Stimulated activated CD4-positive, alpha-beta T cell treated with anti-CD3 and anti-CD28 coated beads, Interleukin-1b, Interleukin-23, amount 100 ng/mL, for 1 hour (primary cell): ENCODE measurements at places on chromosomes 12 and 14.
A peak's percentile ranks its signal among the peaks of the same experiment; 100 is the strongest.

- DNase-seq, result no peak
Observed at GRCh38 chr12:15856097-15856982, 25.8 kb upstream of the STRAP start.

GRCh38 chr12:47316609-47317049, 236.9 kb upstream of the AMIGO2 start:
- no peak for DNase-seq

DNA sequence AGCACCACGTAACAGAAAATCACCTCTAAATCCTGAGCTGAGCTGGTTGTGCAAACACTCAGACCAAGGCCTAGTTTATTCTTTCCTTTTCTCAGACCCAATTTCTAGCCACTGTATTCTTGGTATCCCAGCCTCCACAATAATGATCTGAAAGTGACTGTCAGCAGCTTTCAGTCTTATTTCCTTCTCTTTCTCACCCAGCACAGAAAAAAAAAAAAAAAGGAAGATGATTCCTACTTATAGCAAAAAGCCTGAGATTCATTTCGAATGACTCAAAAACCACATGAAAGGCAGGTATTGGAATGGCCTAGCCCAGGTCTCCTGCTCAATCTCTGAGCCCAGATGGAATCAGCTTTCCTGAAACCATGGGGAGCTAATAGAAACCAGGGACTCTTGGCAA, 298.6 kb upstream of the PPFIA2 start:
- no peak for DNase-seq

DNA sequence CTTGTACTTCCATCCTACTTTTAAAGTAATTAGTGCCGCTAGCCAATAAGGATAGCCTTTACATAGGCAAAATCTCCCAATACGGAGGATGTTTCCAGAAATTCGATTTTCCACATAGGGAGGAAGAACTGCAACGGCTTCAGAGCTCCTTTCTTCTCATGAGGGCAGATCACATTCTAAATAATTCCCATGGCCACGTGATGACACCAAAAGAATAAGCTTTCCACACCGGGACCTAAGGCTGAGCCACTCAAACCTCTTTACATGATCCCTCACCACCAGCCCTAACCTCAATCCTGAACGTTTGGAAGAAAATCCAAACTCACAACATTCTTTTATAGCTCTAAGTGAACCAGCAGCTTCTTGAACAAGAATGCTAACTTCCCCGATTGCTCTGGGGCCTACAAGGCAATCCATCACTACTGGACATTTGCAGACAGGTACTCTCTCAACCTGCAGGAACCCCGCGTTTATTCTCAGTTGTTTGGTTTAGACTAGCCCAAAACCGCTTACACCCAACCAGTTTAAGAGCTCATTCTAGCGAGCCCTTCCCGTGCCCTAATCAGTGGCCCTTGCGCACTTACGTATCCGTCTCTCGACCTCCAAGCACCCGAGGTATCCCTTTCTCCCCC, 884 bp downstream of the CAPRIN2 start:
- DNase-seq, result no peak

- DNase-seq, result no peak
Observed at GRCh38 chr12:84922693-84923092, 10.1 kb upstream of the SLC6A15 start.

- no peak for DNase-seq
Observed at GRCh38 chr12:49901986-49902385, 1.7 kb downstream of the FAIM2 start.

DNA sequence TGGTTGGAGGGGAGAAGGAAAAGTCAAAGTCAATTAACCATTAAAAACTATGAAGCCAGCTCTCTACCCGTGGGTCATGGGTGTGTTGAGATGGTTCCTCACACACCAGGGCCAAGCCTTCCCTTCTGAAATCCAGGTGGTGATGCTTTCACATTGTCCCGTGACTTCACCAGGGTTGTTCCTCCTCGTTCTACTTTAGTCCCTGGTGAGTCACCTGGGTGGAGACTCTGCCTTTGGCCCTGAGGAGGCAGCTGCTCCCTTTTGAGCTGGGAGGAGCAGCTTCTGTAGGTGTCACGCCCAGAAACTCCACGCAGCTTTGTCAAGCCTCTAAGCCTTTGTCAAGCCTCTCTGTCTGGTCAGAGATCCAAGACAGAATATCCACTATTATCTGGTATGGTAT, 348.3 kb downstream of the BMP4 start:
- no peak for DNase-seq

- no peak for DNase-seq
Observed at GRCh38 chr14:64329149-64329548, 35.0 kb upstream of the ESR2 start.

- no peak for DNase-seq
Observed at GRCh38 chr14:105075379-105076295, 10.4 kb upstream of the GPR132 start.

GRCh38 chr14:68666236-68666635, 126.6 kb downstream of the ZFP36L1 start:
- no peak for DNase-seq

DNA sequence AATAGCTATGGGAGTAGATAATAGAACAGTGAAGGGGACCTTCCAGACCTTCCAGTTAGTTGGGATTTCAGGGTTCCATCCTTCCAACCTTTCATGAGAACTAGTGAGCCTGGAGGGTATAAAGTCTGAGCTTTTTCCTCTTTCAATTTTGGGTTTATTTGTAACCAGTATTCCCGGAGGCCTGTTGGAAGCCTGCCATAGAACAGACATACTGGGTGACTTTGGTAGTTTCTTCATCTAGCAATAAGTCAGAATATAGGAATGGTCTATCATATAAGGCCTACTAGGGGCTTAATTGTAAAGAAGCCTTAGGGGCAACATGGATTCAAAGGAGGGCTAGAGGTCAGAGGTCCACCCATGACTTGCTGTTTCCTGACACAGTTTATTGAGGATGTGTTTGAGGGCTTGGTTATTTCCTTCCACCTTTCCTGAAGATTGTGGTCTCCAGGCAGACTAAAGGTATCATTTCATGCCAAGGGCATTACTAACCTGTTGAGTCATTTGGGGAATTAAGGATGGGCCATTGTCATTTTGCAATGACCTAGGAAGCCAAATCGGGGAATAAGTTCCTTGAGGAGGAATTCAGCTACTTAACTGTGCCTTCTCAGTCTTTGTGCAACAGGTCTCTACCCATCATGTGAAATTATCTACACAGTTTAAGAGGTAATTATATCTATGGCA, 410.3 kb downstream of the SLC6A15 start:
- DNase-seq, result no peak

DNA sequence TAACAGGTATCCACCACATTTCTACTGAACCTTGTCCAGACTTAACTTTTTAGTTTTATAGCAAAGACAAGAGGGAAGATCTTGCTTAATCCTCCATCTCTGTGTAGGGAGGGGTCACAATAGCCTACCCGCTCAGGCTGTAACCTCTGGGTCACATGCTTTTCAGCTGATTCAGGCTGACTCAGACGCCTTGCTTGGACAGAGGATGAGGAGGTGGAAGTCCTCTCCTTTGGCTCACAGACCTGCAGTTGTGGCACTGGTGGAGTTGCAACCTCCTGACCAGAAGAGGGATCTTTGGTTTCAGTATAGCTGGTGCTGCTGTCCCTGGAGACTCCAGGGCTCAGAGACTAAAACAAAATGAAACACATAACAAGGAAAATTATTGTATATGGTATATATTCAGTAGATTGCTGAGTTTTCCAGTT, 16.2 kb downstream of the ACIN1 start:
- no peak for DNase-seq

GRCh38 chr12:59484575-59484974, 111.3 kb upstream of the SLC16A7 start:
- DNase-seq, result no peak

GRCh38 chr12:32179011-32179395, 72.4 kb downstream of the BICD1 start:
- DNase-seq, result no peak

- no peak for DNase-seq
Observed at GRCh38 chr12:45697371-45697770, 32.1 kb upstream of the ARID2 start.

- peak; percentile 87 for DNase-seq
Observed at GRCh38 chr12:57771236-57771872, 551 bp downstream of the METTL1 start.

DNA sequence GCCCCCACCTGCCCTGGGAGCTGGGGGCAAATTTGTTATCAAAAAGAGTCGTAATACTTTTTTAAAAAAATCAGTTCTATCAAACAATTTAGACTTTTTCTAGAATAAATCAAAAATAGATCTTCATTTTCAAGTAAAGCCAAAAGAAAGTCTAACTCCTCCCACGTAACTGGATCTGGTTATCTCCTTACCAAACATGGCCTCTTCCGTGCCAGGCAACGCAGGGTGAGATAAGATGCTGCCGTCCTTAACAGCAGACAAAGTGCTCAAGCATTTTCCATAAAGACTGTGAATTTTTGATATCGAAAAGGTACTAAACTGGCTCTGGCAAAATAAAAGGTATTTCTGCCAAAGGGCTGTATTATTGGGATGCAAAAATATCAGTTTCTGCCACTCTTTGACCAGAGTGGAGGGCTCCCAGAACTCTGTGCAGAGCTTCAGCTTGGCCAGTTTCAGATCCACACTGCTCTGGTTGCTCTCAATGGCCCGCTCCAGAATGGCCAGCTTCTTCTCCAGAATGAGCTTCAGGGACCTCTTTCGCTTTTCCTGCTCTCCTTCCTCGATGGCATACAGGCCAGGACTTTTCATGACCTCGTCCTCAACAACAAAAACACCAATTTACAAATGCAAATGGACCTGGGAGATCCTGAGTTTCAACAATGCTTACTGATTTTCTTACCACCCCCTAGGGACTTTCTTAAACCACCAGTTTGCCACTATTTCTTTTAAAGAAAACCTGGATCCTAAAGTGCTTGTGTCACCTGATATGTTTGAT, 29.0 kb downstream of the NRDE2 start:
- no peak for DNase-seq

- DNase-seq, result no peak
Observed at GRCh38 chr14:50318031-50318626, 6.0 kb downstream of the DMAC2L start.

DNA sequence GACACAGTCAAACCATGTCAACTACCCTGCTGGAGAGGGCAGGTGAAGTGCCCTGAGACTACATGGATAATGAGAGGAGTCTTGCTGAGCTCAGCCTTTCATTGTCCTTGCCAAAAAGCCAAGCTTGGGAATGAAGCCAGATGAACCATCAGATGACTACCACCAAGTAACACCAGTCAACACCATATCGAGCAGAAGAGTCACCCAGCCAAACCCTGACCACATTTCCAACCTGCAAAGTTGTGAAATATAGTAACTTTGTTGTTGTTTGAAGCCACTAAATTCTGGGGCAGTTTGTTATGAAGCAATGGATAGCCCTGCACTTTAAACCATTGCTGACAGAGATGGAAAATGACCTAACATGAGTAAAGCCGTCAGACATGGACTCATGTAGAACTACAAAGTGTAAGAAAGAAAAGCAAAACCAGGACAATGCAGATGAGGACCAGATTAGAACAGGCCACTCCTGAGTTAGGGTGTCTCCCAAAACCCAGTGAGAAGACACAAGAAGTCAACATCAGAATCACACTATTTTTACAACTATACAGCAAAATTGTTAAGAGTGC, 12.5 kb upstream of the CRADD start:
- no peak for DNase-seq

- DNase-seq, result no peak
Observed at GRCh38 chr14:68225321-68225720, 405.7 kb downstream of the RAD51B start.

GRCh38 chr14:93949511-93950075, 22.4 kb downstream of the FAM181A start:
- no peak for DNase-seq

GRCh38 chr12:105721891-105722290, 391.4 kb downstream of the C12orf75 start:
- DNase-seq, result no peak

GRCh38 chr14:74915426-74915825, 7.6 kb downstream of the RPS6KL1 start:
- DNase-seq, result no peak

GRCh38 chr14:23638414-23639047, 2.4 kb downstream of the DHRS2 start:
- DNase-seq, result no peak

DNA sequence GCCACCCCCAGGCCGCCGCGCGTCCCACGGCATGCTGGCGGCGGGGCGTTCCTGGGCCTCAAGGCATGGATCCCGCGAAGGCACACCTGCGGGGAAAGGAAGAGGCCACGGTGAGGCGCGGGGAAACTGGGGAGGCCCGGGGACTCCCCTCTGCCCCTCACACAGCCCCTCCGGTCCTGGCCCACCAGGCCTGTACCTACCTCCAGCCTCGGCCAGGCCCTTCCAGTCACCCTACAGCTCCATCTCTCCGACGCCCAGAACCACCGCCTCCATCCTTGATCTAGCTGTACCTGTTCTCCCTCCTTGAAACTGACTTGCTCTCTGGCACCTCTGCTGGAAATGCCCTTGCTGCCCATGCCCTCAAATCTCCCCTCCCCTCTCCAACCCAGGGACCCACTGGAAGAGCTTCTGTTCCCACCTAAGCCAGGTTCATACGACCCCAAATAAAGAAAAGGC, 1.7 kb downstream of the ANKRD9 start:
- no peak for DNase-seq

GRCh38 chr12:111759991-111760390, 6.7 kb upstream of the ALDH2 start:
- no peak for DNase-seq

- DNase-seq, result no peak
Observed at GRCh38 chr12:118377021-118377883, 897 bp downstream of the SUDS3 start.

DNA sequence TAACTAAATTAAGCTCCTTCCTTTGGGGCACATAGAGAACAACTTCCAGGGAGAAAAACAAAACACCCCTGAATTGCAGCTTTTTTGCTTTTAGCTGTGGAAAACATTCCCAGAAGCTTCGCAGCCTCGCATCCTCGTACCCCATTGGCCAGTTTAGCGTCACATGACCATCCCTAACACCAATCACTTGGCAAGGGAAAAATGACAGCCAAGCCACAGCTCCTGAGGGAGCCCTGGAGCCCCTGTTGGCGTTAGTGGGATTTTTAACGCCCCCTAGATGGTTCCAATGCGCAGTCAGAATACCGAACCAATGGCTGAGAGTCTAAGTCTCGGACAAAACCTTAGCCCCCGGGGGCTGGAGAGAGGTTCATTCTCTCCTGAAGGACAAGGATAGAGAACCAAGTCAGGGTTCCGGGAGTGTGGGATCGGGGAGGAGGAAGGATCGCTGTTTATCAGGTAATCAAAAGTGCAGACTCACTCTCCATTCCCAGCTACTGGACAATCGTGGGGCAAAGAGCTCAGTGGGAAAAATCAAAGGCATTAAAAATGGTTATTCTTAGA, 135.6 kb upstream of the HIF1A start:
- no peak for DNase-seq

- no peak for DNase-seq
Observed at GRCh38 chr14:33737446-33737845, 213.4 kb downstream of the EGLN3 start.
